ENCODE measurements at places on chromosomes 11 and 22.

DNA sequence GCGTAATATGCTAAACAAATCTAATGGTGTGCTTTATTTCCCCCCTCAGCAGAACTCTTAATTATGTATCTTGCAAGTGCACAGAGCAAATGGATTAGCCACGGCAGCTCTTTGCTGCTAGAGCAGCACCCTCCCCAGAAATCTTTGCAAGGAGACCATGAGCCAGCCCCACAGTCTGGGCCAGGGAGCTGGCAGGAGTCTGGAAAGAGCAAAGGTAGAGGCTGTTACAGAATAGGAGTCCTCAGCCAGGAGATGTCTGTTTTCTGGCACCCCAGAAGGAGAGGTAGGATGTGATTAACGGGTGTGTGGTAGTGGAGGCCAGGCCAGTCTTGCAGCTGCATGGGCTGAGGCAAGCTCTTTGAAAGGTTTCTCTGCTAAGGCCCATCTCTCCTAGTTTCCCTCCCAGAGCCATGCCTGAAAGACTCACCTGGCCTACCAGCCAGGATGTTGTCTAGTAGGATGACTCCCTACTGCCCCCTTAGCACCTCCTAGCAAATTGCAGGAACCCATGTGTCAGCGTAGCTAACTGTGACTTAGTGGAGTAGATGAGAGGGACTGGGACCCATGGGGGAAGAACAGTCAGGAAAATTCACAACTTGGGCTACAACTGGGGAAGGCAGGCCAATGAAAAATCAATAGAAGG lies 557.2 kb downstream of the BUD13 start:
- no peak for DNase-seq

DNA sequence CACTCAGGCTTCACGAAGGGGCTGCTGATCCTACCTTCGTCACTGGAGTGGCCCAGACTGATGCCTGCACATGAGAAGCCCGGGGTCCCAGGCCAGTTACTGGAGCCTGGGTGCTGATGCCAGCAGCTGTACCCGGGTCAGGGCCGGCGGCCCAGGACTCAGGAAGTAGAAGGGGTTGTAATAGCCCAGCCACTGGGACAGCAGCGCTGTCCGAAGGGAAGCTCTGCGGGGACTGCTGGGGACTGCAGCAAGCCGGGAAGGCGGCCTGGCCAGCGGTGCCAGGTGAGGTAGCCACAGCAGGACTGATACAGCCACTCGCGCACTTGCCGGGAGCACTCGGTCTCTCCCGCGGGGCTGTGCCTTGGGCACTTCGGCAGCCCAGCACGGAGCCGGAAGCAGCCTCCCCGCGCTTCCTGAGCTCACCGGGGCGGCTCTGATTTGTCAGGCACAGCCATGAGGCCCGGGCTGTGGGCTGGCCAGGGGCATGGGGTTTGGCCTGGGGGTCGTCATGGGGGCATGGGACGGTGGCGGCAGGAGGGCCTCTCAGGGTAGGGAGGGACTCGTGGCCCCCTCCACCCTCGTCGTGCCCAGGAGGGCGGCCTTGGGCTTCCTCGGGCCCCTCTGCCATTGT lies 13.9 kb upstream of the OR8K1 start:
- DNase-seq, result no peak

DNA sequence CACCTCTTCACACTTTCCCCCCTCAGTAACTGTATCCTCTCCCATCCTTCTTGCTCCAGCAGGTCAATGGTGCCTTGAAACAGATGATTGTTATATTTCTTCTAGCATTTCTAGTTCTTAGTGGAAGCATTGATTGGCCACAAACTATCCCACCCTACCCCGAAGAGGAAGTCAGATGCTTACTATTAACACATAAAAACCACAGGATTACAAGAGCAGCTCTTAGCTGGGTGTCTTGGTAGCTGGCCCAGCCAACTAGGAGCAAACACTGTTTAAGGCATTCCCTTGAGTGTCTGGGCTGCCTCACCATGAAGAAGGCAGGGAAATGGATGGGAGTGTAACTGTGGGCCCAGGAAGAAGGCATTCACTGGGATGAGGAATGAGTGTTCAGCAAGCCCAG lies 176.6 kb downstream of the GRIK4 start:
- no peak for DNase-seq

- DNase-seq, result no peak
These were observed 66.2 kb downstream of the MICAL3 start for GRCh38 chr22:17958166-17958565.

DNA sequence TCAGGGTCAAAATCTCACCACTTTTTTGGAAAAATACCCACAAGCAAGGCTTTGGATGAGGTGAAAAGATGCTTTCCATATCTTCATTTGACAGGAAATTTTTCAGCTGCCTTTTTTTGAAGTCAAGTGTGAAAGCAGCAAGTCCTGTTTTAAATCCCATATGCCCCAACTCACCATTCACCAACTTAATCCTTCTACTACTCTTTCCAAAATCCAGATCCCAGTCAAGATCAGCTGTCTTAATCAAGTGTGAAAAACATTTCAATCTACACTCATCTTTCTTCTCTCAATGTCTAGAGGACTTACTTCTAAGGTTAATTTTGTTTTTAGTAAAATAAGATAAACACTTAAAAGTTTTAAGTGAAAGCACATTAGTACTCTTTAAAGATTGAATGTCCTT lies 128.4 kb upstream of the CEP126 start:
- DNase-seq, result no peak

GRCh38 chr22:27982106-27982505 lies 63.0 kb upstream of the PITPNB start:
- no peak for DNase-seq

DNA sequence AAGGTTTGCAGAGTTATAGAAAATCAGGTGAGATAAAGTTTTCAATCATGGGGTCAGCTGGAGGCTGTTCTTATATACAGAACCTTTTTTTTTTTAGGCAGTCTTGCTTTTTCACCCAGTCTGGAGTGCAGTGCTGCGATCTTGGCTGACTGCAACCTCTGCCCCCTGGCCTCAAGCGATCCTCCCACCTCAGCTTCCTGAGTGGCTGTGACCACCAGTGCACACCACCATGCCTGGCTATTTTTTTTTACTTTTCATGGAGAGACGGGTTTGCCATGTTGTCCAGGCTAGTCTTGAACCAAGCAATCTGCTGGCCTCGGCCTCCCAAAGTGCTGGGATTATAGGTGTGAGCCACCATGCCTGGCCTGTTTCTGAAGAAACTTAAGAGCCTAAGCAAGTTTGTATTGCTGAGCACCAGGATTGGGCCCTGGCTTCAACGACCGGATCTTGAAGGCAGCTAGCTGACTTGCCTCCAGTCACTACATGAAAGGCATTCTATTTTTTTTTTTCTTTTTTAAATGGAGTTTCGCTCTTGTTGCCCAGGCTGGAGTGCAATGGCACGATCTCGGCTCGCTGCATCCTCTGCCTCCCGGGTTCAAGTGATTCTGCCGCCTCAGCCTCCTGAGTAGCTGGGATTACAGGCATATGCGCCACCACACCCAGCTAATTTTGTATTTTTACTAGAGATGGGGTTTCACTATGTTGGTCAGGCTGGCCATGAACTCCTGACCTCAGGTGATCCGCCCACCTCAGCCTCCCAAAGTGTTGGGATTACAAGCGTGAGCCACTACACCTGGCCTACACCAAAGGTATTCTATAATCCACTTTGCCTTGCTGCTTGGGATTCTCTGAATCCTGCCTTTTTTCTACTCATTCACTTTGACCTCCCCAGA lies 7.6 kb downstream of the XBP1 start:
- no peak for DNase-seq

DNA sequence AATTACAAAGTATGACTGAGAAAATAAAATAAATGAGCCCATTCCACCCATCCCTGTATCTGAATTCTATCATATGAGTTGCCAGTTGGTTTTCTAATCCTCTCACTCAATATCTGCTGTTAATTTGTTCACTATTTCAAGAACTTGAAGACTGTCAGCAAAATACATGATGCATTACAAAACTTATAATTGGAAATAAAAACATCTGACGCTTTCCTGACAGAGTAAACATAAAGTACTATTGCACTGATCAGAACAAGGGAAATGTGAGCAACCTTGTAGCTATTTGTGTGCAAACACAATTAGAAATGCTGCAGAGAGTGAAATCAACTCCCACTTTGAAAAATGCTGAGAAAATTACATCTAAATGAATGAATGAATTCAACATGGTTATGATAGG lies 97.1 kb downstream of the MPPED2 start:
- DNase-seq, result no peak

DNA sequence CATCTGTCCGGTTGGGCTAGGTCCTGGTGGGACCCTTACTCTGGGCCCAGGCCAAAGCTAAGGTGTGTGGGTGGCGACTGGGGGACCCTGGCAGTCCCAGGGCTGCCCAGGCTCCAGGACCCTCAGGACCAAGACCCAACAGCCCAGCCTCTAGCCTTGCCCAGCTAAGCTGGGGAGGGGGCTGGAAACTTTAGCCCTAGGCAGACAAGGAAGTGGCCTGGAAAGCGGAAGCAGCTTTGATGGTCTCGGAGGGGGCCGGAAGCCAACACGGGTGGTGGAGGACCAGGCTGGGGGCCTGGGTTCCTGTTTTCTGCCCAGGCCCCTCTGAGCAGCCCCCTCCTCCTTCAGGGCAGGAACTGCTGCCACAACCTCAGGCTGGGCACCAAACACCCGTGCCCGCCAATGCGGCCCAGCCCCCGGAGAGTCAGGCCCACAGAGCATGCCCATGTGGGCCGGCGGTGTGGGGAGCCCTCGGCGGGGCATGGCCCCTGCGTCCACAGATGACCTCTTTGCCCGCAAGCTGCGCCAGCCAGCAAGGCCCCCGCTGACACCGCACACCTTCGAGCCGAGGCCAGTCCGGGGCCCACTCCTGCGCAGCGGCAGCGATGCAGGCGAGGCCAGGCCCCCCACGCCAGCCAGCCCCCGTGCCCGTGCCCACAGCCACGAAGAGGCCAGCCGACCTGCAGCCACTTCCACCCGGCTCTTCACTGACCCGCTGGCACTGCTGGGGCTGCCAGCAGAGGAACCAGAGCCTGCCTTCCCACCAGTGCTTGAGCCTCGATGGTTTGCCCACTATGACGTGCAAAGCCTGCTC lies 2.8 kb downstream of the SIPA1 start:
- DNase-seq, result no peak
